ENCODE measurements at places on chromosomes 4 and X.

- DNase-seq = no peak
These were observed 316.9 kb upstream of the AMOT start for GRCh38 chrX:113157496-113157895.

DNA sequence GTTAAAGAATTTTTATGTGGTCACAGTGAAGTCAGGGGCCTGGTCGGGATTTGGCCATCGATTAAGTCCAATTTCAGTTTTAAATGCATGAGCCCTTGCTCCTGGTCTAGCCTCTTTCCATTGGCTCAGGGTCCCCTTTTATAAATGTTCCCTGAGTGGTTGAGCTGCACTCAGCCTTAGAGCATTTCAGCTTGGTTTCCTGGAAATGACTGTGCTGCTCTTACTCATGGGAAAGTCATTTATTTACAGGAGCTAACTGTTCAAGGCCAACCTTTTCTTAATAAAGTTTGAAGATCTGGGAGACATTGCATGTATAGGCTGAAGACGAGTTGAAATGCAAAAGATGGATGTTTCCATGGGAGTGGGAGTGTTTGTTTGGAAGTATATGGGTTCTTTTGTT lies 98.8 kb upstream of the CLNK start:
- DNase-seq = no peak

DNA sequence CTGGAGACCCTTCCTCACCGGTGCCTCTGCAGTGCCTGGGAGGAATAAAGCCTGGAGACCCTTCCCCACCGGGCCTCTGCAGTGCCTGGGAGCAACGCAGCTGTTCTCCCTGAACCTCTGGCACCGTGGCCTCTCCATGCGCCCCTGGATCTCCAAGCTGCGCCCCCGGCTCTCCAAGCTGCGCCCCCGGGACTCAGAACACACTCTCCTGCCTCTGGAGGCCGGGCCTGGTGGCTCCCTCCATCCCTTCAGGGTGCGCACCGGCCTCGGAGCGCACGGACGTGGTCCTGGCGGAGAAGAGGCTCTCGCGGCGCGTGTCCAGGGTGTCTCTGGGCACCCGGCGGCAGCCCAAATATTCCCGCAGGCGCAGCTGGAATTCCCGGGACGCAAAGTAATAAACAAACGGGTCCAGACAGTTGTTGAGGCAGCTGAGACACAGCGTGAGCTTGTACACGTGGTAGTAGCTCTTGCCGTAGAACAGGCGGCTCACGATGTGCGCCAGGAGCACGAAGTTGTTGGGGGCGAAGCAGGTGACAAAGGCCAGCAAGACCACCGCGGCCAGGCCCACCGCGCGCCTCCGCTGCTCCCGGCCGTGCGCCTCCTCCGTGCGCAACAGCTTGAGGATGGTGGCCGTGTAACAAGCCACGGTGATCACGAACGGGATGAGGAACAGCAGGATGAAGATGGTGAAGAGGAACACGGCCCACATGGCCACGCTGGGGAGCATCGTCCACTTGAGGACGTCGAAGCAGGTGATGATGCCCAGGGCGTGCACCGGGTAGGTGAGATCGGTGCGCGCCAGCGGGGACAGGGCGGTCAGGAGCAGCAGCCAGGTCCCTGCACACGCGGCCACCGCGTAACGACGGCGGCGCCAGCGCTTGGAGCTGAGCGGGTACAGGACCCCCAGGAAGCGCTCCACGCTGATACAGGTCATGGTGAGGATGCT lies 12.8 kb upstream of the ASMTL start:
- no peak for DNase-seq

DNA sequence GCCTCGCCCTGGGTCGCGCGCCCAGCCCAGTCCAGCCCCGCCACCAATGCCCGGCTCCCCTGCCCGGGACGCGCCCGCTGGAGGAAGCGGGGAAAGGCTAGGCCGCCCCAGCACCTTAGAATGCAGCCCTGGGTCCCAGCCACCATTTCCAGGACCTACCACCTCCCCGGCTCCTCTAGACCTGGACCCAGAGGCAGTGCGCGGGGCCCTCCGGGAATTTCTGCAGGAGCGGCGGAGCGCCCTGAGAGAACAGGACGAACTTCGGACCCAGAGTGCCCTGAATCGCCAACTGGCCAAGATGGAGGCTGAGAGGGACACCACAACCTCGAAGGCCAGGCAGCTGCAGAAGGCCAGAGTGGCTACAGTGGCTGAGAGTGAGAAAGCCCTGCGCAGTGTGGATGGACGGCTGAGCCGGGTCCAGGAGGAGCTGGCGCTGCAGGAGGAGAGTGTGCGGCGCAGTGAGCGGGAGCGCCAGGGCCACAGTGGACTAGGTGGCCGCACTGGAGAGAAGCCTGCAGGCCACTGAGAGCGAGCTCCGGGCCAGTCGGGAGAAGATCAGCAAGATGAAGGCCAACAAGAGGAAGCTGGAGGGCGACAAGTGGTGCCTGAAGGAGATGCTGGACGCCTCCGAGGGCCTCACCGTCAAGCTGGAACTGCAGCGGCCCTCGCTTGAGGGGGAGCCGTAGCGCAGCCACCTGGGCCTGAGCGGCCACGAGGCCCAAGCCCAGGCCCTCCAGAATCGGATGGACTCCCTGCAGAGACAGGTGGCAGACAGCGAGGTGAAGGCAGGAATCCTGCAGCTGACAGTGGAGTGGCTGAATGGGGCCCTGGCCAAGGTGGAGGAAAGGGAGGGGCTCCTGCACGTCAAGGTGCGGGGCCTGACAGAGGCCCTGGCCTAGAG lies 15.5 kb downstream of the SMIM10L2A start:
- DNase-seq = no peak

GRCh38 chr4:6277139-6277802 lies 7.6 kb downstream of the WFS1 start:
- no peak for DNase-seq

- DNase-seq = no peak
These were observed 85.2 kb downstream of the ACOX3 start for GRCh38 chr4:8355306-8355705.

Data from inflammatory macrophage treated with lipopolysaccharide for 1 hour (primary cell).